ENCODE measurements at places on chromosomes 12 and 14.

DNA sequence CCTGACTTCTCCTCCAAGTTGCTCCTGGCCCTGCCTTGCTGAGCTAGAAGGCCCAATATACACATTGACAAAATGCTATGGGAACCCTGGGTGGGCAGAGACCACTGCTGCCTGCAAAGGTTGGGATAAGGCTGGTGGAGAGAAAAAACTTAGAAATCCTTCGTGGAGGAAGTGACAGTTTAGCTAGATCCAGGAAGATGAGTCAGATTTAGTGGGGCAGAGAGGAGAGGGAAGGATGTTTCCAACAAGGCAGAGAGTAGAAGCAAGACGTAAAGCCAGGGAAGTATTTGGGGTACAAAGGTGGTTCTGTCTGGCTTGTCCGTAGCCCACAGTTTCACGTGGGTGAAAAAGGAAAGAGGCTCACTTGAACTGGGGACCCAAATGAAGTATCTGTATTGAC is 69.0 kb upstream of the CLMN start:
- H3K4me3 ChIP-seq: no peak overlapping the region
- peaks cover 13% of the 10 kb centered on the region for H3K27me3 ChIP-seq
- H3K27ac ChIP-seq: no peak overlapping the region
- DNase-seq: no peak
- H3K36me3 ChIP-seq: no peaks in the 10 kb centered on the region

DNA sequence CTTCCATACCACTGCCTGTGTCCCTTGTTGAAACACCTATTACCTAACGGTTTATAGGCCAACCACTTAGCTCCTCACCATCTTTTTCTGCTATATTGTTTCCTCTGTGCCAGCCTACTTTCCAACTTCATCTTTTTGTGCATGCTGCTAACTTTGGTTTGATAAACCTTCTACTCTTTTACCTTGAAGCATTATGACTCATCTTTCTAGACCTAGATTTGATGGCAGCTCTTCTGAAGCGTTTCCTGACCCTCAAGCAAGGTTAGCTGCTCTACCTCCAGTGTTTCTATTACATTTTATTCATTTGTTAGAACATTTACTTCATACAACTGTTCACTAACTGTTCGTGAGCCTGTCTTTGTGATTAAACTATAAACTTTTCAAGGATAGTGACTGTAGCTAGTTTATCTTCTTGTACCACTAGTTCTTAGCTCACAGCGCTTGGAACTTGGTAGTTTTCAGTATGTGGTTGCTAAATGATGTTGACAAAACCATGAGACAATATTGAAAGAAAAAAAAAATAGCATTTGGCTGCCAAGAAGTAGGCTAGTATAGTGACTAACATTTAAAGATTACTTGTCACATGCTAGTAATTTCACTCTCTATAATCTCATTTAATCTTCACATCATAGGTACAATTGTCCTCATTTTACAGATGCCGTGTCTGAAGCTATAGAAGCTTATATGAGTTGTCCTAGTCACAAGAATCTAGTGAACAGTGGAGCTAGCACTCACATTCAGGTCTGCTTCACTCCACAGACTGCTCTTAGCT is 79.5 kb downstream of the APAF1 start:
- H3K4me3 ChIP-seq: no peak overlapping the region
- H3K27ac ChIP-seq: no peak overlapping the region
- H3K36me3 ChIP-seq: peaks cover 12% of the 10 kb centered on the region
- no peak for DNase-seq

DNA sequence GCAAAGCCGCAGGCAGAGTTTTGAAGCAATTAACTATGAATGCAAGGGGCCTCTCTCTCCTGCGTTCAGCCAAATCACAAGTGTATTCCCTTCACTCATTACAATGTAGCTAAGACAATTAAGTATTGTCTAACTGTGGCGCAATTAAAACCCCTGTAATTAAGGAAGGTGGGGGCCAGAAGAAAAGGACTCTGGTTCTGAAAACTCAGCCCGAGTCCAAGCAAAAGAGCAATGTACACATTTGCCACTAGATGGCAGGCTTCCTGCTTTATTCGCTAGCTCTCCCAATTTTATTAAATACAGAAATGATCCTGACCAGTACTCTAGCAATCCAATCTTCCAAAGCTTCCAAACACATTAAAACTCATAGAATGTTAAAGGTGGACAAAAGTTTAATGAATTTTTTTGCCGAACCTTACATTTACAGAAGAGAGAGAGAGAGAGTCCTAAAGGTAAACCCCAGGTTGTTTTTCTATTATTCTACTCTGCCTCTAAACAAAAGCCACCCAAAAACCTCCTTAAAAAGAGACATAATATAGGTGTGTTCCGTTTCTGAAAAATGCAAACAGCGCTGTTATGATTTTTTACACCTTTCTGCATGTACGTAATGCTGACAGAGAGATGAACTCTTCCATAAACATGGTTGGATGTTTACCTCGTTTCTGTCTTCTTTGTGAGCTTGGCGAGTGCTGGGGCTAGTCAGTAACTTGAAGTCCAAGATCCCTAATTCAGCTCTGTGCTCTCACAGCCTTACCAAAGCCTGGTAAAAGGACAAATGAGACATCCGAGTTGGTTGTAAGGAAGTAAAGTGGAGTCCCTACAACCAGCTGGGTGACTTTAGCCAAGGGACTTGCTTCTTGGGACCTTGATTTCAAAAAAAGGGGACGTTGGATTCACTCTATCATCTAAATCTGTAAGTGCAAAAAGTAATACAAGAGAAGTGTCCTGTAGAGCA is 50.9 kb upstream of the VASH1 start:
- H3K4me3 ChIP-seq: no peak overlapping the region
- DNase-seq: peak; percentile 53
- H3K27me3 ChIP-seq: peaks cover 3% of the 10 kb centered on the region
- no peaks in the 10 kb centered on the region for H3K36me3 ChIP-seq
- H3K27ac ChIP-seq: no peak overlapping the region

DNA sequence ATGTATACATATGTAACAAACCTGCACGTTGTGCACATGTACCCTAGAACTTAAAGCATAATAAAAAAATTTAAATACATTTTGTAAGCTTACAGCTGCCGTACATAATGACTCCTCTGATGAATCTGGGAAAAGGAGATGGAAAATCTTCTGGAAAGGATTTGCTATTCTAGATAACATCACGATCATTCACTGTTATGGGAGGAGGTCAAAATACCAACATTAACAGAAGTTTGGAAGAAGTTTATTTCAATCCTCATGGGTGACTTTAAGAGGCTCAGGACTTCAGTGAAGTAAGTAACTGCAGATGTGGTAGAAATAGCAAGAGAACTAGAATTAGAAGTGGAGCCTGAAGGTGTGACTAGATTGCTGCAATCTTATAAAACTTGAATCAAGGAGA is 172.2 kb downstream of the SLC16A7 start:
- peaks cover 11% of the 10 kb centered on the region for H3K4me1 ChIP-seq
- H3K27ac ChIP-seq: no peak overlapping the region
- H3K4me3 ChIP-seq: no peak overlapping the region
- no peaks in the 10 kb centered on the region for H3K27me3 ChIP-seq

DNA sequence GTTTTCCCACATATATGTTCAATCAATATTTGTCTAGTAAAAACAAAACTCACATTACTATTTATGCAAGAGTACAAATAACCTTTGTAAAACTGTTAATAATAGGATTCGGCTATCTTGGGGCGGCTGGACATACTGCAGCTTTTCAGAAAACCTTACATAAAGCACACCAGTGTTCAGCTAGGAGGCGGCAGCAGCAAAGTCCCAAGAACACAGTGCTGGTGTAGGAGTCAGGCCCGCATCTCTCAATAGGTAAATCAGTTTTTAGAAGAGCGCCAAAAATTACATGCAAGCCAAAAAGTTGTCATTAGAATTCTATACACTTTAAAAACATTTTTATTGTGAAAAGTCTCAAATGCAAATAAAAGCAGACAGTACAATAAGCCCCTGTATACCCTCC is 37.5 kb downstream of the CCDC88C start:
- no peak overlapping the region for H3K27ac ChIP-seq
- no peak overlapping the region for H3K4me3 ChIP-seq
- no peaks in the 10 kb centered on the region for H3K27me3 ChIP-seq

DNA sequence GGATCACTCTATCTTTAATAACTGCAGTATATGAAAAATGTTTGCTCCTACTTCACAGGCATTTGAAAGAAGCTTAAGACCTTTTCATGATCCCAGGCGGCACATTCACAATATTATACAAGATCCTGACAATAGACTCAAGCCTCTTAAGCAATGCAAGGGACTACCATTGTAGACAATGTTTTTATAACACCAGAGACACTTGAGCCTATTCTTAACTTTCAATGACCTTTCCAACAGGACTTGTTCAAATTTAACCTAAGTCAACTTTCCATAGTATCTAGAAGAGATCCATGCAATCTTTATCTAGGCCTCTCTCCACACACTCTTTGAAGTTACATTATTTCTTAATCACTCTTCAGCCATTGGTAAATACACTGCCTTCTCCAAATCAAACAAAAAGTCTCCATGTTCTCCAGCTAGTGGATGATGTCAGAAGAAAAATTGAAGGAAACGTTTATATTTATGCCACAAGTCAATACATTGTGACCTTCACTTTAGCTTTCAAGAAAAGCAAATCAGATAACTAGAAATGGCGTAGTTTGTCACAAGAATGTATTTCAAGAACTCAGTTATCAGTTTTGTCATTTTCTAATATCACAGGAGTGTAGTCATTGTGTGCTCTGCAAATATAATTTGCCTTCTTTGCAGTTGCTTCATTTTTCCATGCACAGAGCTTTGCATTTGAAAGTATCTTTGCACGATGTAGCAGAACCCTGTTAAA is 41.2 kb downstream of the PHLDA1 start:
- DNase-seq: no peak
- H3K4me1 ChIP-seq: peaks cover 29% of the 10 kb centered on the region
- H3K27me3 ChIP-seq: peaks cover 3% of the 10 kb centered on the region
- no peak overlapping the region for H3K4me3 ChIP-seq

- H3K36me3 ChIP-seq: no peaks in the 10 kb centered on the region
- H3K4me1 ChIP-seq: no peaks in the 10 kb centered on the region
- H3K27ac ChIP-seq: no peak overlapping the region
- H3K27me3 ChIP-seq: peaks cover 4% of the 10 kb centered on the region
- no peak for DNase-seq
- H3K4me3 ChIP-seq: no peak overlapping the region
Measured at GRCh38 chr12:70628701-70629480, 8.3 kb downstream of the PTPRB start.

DNA sequence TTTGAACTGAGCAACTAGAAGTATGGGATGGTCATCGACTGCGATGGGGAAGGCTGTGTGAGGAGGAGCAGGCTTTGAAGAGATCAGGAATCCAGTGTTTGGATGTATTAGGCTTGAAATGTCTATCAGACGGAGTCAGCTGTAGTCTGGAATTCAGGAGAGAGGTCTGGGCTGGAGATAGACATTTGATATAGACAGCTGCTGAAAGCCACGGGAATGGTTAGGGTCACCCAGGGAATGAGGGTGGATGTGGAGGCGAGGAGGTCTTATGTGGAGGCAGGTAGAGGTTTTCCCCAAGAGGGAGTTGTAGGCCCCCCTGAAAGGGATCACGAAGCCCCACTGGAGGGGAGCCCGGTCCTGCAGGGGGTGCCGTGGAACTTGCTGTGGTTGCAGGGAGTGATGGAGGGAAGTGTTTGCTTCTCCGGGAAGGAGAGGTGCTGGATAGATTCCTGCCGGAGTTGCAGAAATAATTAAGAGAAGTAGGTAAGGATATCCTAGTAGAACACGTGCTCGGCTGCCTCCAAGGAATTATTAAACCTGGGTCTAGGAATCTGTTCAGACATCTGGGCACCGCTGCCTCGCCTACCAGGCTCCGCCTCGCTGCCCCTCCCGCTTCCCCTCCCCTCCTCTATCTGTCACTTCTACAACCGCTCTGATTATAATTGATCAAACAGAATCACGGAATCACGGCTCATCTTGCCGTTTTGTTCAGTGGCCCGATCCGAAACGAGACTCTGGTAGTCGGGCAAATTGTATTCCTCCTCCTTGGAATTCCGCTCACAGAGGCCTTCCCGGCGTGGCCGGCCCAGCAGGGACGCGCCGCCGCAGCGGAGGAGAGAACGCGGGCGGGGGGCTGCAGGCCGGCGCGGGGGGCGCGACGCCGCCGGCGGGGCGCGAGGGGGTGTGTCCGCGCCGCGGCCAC is 826 bp upstream of the CACNA1C start:
- no peak for DNase-seq
- peaks cover 14% of the 10 kb centered on the region for H3K4me1 ChIP-seq
- no peaks in the 10 kb centered on the region for H3K36me3 ChIP-seq
- peak overlapping the region; percentile 56 for H3K4me3 ChIP-seq
- peaks cover 55% of the 10 kb centered on the region for H3K27me3 ChIP-seq
- no peak overlapping the region for H3K27ac ChIP-seq

- no peak overlapping the region for H3K27ac ChIP-seq
- H3K4me3 ChIP-seq: no peak overlapping the region
- no peaks in the 10 kb centered on the region for H3K36me3 ChIP-seq
Measured at GRCh38 chr12:607541-608001, 55.7 kb downstream of the NINJ2 start.

- H3K36me3 ChIP-seq: no peaks in the 10 kb centered on the region
- H3K27me3 ChIP-seq: peaks cover 5% of the 10 kb centered on the region
- H3K4me3 ChIP-seq: no peak overlapping the region
Measured at GRCh38 chr14:95379634-95380033, 59.9 kb upstream of the CLMN start.

GRCh38 chr12:79834712-79835376 is 100.1 kb downstream of the PPP1R12A start:
- DNase-seq: no peak
- H3K36me3 ChIP-seq: peaks cover 34% of the 10 kb centered on the region
- no peak overlapping the region for H3K4me3 ChIP-seq
- no peak overlapping the region for H3K27ac ChIP-seq
- peaks cover 53% of the 10 kb centered on the region for H3K4me1 ChIP-seq
- no peaks in the 10 kb centered on the region for H3K27me3 ChIP-seq

- no peak for DNase-seq
- no peak overlapping the region for H3K27ac ChIP-seq
- no peak overlapping the region for H3K4me3 ChIP-seq
- no peaks in the 10 kb centered on the region for H3K36me3 ChIP-seq
- peaks cover 4% of the 10 kb centered on the region for H3K27me3 ChIP-seq
- no peaks in the 10 kb centered on the region for H3K4me1 ChIP-seq
Measured at GRCh38 chr14:71206123-71206522, 298.9 kb downstream of the PCNX1 start.

DNA sequence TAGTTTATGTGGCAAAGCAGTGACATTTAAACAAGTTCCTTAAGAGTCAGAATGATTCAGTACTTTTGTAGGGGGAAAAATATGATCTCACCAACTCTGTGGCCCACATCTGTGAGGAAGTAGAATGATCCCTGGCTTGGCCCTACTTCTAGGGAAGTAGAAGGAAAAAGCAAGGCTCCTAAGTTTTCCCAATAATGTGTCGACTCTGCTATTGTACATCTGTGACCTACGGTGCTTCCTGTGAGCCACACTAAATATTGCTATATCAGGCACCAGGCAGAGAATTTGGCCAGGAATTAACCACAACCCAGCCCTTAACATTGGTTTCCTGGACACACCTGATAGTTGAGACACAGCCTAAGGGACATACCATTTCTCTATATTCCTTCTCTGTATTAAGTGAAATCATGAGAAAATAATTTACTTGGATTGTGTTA is 9.3 kb upstream of the NID2 start:
- H3K4me1 ChIP-seq: peaks cover 5% of the 10 kb centered on the region
- H3K27ac ChIP-seq: no peak overlapping the region
- no peak for DNase-seq
- H3K36me3 ChIP-seq: no peaks in the 10 kb centered on the region
- H3K27me3 ChIP-seq: peaks cover 11% of the 10 kb centered on the region

- H3K4me1 ChIP-seq: no peaks in the 10 kb centered on the region
- no peak overlapping the region for H3K27ac ChIP-seq
- no peaks in the 10 kb centered on the region for H3K36me3 ChIP-seq
- peak; percentile 51 for DNase-seq
- peaks cover 13% of the 10 kb centered on the region for H3K27me3 ChIP-seq
Measured at GRCh38 chr12:102879144-102879763, 37.8 kb downstream of the PAH start.
